ENCODE measurements at places on chromosomes 16 and 17. TPM values are rescaled to one million over a fixed set of nuclear protein-coding genes. Genes with fewer than 3 reads are reported as not detected.

Gene RUNDC3A
- total RNA-seq, result not detected

Gene SOCS7
- 14.8 TPM for total RNA-seq

Gene C17orf67
- 5.4 TPM for total RNA-seq

DNA sequence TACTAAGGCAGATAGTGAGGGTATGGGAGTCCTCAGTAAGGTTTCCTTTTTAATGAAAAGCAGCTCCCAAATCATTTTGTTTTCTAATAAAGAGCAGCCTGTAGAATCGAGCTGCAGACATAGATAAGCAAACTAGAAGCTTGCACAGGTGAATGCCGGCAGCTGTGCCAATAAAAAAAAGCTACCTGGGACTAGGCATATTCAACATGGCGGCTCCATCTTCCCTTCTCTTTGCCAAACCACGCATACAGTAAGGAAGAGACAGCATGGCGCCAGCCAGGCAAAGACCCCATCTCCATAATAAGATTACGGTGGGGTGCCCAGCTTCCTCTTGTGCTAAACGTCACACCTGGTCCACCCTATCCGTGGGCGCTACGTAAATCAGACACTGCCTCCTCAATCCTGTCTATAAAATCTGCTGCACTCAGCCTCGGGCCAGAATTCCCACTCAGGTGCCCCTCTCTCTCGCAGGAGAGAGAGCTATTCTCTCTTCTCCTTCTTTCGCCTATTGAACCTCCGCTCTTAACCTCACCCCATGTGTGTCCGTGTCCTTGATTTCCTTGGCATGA lies 92.7 kb upstream of the FA2H start:
- no peak for DNase-seq

GRCh38 chr16:81437865-81438264 lies 6.7 kb upstream of the CMIP start:
- no peak for DNase-seq

- no peak for DNase-seq
Measured at GRCh38 chr16:64321066-64321465, 800.8 kb downstream of the CDH11 start.

DNA sequence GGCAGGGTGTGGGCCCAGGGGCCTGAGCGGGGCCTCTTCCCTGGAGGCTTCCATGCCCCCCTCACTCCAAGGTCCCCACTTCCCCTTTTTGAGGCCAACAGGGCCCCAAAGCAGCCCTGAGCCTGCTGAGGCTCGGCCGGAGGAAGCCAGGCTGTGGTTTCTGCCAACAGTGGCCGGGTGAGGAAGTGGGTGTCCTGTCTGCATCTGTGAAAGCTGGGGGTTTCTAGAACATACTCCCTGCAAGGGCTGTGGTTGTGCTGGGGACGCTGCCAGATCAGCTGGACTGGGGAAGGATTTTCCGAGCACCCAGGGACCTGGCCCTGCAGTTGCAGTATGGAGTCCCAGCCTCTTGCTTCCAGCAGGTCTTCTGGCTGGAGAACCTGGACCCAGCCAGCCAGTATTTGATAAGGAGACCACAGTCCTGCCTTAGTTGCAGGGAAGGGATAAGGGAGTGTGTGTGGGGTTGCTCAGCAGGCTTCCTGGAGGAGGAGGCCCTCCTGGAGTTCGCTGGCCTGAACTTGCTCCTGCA lies 15.7 kb downstream of the ADCY7 start:
- no peak for DNase-seq

DNA sequence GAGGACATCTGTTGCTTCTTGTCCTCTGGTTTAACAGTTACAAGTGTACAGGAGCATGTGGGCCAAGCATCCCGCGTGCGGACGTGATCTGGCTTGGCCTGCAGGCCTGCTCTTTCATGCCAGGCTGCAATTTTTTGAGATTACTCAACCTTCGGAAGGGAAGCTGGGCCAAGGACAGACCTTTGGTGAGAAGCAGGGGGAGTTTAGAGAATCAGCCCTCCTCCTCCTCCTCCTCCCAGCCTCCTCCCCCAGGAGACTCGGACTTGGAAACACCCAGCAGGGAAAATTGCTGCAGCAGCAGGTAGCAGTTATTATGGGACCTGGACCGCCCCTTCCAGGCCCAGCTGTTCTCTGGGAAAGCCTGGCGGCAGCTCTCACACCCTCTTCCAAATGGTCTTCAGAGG lies 5.1 kb upstream of the KLHL36 start:
- peak; percentile 31 for DNase-seq
